ENCODE measurements at places on chromosomes 4 and X.

- DNase-seq: peak; percentile 37
These were observed 47.0 kb upstream of the MID1IP1 start for GRCh38 chrX:38754102-38754790.

DNA sequence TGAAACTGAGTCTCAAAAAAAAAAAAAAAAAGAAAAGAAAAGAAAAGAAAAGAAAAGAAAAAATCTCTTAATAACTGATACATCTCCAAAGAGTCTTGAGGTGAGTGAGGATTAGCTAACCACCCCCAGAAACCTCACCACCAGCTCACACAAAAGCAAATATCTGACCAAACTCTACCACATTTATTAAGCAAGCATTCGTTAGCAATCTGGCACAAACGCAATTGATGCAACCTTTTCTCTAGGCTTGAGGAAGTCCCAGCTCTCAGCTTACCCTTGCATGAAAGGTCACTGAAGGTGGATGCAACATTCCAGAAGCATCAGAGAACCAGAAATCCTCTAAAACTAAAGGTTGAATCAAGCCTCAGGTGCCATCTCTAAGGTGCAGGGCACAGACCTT, 231.9 kb upstream of the BCOR start:
- DNase-seq: no peak

DNA sequence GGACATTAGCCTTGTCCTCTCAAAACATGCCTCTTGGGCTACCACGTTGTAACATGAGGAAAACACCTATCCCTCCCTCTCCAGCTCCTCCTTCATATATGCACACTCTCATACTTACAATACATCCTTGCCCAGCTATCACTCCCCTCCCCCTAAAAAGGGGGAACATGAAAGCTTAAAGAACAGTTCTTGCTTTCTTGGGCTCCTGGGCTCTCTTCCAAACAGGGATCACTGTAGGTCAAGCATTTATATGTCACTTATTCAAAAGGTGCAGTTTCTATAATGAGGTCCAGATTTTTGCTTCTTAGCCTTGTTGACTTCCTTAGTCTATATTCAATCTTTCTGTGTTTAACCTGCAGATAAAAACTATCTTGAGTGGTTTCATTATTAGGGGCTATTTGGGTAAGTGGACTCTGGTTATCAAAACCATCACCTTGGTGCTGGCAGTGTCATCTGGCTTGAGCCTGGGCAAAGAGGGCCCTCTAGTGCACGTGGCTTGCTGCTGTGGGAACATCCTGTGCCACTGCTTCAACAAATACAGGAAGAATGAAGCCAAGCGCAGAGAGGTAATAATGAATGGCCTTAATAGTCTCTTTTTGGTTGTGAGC, 119.4 kb downstream of the AKAP4 start:
- peak; percentile 4 for DNase-seq

DNA sequence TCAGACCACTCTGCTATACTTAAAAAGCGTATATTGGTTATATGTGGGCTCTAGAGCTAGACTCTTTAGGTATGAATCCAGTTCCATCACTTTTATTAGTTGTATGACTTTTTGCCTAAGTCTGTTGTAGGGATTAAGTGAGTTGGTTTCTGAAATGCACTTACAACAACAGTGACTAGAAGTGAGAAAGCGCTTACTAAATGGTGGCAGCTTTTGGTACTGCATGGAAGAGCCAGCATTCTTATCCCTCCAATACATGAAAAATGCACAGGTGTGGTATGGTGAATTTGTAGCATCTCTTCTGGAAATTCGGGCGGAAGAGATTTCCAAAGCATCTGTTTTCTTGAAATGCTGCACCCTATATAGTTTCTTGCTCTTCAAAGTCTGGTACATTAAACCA, 117.1 kb downstream of the SPANXA1 start:
- no peak for DNase-seq

- DNase-seq: no peak
These were observed 1019.9 kb downstream of the CCSER1 start for GRCh38 chr4:91147067-91147466.

- DNase-seq: peak; percentile 30
These were observed 13.8 kb upstream of the FGFBP2 start for GRCh38 chr4:15976456-15977447.

DNA sequence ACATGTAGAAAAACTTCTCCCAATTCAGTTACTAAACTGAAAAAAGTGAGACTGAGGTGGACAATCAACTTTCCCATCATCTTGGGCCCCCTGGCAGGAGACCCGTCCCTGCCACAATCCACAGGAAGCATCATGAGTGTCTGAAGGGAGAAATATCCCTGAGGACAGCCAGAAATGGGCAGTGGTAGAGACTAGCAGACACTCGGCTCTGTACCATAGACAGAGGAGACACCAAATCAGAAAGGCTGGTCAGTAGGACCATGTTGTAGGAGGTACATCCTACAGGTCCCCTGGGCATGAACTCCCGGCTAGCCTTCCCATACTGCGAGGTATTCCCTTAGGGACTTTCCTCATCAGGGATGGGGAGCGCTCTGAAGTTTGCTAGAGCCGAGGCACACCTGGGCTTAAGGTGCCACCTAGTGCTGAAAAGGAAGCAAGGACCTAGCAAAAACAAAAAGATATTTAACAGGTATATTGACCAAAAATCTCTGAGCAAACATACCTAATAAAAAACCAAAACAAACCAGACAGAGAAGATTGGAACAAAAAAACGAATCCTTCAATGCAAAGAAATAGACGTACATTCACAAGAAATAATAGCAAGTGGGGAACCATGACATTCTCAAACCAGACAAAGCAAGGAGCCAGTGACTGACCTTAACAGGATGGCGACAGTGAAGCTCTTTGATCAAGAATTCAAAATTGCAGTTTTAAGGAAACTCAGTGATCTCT, 55.6 kb downstream of the HAUS3 start:
- no peak for DNase-seq

DNA sequence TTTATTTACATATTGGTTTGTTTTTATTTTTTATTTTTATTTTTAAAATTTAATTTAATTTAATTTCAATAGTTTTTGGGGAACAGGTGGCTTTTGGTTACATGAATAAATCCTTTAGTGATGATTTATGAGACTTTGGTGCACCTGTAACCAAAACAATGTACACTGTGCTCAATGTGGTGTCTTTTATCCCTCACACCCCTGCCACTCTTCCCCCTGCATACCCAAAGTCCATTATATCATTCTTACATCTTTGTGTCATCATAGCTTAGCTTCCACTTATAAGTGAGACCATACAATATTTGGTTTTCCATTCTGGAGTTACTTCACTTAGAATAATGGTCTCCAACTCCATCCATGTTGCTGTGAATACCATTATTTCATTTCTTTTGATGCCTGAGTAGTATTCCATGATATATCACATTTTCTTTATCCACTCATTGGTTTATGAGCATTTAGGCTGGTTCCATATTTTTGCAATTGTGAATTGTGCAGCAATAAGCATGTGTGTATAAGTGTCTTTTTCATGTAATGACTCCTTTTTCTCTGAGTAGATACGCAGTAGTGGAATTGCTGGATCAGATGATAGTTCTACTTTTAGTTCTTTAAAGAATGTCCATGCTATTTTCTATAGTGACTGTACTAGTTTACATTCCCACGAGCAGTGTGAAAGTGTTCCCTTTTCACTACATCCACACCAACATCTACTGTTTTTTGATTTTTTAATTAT, 157.1 kb downstream of the CPXCR1 start:
- DNase-seq: no peak

- DNase-seq: no peak
These were observed 2.7 kb downstream of the N4BP2 start for GRCh38 chr4:40059362-40059761.

DNA sequence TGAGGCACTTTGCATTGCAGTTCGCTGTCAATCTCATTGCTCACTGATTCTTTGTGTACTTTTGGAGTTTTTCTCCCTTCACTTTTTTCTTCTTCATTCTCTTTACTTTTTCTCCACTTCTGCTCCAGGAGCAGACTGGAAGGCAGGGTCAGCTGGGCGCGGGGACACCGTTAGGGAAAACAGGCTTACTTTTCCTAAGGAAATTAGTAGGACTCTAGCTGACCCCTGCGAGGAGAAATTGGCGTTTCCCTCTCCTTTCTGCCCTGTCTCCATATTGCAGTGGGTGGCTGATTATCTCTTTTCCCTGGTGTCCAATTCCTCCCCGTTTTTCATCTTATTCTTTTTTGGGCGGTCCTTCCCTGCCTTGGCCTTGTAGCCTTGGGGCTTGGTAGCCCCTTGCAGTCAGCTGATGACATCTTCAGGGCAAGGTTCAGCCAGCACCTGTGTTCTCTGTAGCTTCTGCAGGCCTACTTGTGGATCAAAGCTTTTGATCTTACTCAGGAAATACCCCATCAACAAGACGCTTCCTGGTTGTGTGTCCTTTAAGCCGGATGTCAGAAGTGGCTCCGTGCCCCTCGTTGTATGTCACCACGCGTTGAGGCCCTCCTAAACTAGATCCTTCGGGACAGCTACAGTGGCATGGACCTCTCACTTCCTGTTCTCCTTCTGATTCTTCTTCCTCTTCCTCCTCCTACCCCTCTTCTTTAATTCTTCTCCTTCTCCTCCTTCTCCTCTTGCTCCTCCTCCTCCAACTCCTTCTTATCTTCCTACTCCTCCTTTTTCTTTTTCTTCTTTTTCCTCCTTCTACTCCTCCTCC, 36.1 kb downstream of the NBDY start:
- no peak for DNase-seq

GRCh38 chr4:154416190-154416547, 75.4 kb downstream of the DCHS2 start:
- peak; percentile 1 for DNase-seq

DNA sequence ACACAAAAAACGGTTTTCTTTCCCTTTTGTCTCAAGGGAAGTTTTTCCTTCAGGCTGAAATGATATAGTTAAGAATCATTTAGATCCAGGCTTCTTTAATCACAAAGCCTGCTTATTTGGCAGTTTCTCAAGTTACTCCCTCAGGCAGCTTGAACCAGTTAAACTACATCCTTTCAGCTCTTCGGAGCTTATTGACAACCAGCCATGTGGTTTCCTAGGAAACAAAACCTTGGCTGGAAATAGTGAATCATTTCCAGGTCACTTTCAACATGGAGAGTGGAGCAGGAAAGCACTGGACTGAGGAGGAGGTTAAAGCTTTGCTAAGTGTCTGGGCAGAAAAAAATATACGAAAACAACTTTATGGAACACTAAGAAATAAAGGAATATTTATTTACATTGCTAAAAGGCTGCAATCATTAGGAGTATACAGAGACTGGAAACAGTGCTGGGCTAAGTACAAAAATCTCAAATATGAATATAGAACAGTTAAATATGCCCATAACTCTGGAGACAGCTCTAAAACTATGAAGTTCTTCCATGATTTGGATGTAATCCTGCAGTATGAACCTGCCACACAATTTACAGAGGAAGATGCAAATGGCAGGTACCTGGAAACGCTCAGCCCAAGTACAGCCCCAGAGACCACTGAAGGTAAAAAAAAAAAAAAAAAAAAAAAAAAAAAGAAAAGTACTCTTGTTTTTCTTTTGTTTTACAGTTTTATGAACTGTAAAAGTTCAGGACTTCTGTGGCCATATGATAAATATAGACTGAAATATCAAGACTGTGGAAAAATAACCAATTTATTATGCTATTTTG, 23.2 kb upstream of the AASDH start:
- peak; percentile 93 for DNase-seq

GRCh38 chr4:101367201-101367600, 19.9 kb upstream of the PPP3CA start:
- DNase-seq: peak; percentile 88

DNA sequence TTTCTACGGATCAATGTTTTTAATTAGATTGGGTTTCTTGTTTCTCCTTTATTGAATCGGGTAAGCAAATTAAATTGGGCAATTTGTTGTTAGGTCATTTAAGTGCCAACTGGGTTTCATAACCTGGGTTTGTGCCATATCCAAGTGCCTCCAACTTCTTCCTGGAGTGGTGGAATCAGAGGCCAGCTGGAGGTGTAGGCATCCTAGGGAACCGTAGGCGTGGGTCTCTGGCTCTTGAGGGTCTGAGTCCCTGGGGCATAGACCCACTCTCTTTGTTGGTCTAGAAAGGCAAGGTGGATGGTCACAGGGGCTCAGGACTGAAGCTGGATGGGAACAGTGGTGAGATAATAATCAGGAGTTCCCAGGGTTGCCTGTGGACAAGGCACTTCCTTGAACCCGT, 18.3 kb downstream of the CNGA2 start:
- peak; percentile 3 for DNase-seq

- DNase-seq: no peak
These were observed 170.1 kb downstream of the ATP10D start for GRCh38 chr4:47654972-47655693.

GRCh38 chr4:113462286-113462685, 299.3 kb downstream of the CAMK2D start:
- no peak for DNase-seq

DNA sequence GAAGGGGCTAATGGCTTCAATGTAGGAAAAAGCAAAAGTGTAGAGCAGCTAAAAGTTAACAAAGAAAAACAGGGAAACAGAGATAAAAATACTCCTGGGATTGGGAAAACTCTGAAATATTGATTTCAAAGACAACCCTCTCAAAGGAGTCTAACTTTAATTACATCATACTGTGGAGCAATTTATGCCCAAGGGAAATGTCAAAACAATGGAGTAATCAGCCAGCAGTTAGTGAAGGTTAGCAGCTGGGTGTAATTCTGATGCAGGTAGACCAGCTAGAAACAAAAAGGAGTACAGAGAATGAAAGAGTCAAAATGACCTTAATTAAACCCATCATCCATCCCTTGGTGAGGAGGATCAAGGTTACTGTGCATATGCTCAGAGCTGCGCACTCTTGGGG, 169.0 kb downstream of the ADAM29 start:
- no peak for DNase-seq

GRCh38 chrX:68710870-68711576, 63.6 kb downstream of the STARD8 start:
- no peak for DNase-seq

DNA sequence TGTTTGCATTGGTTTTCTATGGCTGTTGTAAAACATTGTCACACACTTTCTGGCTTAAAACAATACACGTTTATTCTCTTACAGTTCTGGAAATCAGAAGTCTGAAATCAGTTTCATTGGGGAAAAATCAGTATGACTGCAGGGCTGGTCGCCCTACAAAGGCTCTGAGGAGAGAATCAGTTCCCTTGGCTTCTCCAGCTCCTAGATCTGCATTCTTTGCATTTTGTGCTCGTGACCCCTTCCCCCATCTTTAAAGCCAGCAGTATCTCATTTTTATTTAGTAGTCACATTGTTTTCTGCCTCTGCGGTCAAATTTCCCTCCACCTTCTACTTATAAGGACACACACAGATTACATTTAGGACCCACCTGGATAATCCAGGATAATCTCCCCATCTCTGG, 849.7 kb upstream of the GRID2 start:
- no peak for DNase-seq

GRCh38 chr4:10160281-10160856, 43.8 kb upstream of the WDR1 start:
- no peak for DNase-seq

- no peak for DNase-seq
These were observed 4.0 kb downstream of the CDKN2AIP start for GRCh38 chr4:183448436-183448835.

All from foreskin fibroblast (primary cell).